Inflammatory macrophage (primary cell): ENCODE measurements at places on chromosomes 1 and 21.

DNA sequence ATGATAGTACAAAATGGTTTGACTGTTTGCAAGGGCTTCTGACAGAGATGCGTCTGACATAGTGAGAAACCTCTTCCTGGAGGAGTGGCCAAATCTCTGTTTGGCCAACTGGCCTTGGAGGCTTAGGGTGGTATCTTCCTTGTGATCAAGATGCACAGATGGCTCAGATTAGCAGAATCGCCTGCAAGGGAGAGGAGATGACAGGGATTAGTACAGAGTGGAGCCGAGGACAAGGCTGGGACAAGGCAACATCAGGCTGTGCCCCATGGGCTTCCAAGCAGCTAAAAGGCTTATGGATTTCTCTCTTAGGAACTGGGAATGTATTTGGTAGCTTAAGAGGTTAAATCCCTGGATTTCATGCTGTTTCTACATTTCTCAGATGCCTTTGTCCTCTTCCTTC is 379.1 kb downstream of the SIPA1L2 start:
- no peak for DNase-seq

DNA sequence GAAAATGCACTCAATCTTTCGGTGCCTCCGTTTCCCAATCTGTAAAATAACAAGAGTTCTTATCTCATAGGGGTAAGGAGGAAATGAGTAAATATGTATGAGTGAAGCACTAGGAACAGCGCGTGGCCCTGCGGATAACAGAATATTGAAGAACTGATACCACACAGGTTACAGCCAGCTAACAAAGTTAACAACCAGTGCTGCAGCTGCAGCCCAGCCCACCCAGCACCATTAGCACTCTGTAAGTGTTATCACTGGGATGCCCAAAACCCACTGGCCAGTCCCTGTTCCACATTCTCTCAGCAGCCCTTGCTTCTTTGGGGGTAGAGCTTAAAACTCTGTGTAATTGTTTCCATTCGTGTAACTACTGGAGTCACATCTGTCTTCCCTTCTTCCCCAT is 89.5 kb downstream of the VWA5B1 start:
- no peak for DNase-seq

DNA sequence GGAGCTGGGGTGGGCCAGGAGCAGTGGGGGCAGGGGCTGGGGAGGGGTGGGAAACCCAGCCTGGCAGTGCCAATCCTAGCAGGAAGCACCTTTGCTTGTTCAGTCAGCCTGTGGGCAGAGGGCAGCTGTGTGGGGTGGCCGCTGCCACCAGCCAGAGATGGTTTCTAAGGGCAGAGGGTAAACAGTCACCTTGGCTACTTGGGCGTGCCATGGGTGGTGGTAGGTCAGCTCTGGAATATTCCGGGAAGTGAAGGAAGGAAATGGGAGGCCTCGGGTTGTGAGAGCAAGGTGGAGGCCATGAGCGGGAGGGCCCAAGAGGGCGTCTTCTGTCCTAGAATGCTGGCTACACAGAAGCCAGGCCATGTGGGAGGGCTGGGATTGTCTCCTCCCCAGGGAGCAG is 20.7 kb upstream of the WNT4 start:
- no peak for DNase-seq

DNA sequence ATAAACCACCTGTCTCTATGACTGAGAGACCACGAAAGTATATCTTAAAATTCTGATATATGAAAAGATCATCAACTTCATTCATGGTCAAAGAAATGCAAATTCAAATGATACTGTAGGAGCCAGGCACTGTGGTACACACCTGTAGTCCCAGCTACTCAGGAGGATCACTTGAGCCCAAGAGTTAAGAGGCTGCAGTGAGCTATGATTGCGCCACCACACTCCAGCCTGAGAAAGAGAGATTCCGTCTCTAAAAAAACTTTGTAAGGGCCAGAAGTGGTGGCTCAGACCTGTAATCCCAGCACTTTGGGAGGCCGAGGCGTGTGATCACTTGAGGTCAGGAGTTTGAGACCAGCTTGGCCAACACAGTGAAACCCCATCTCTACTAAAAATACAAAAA is 17.0 kb downstream of the RERE start:
- no peak for DNase-seq

GRCh38 chr1:183143576-183144315 is 42.3 kb upstream of the LAMC2 start:
- DNase-seq: no peak

GRCh38 chr1:24972221-24972914 is 42.3 kb upstream of the RUNX3 start:
- peak; percentile 45 for DNase-seq

DNA sequence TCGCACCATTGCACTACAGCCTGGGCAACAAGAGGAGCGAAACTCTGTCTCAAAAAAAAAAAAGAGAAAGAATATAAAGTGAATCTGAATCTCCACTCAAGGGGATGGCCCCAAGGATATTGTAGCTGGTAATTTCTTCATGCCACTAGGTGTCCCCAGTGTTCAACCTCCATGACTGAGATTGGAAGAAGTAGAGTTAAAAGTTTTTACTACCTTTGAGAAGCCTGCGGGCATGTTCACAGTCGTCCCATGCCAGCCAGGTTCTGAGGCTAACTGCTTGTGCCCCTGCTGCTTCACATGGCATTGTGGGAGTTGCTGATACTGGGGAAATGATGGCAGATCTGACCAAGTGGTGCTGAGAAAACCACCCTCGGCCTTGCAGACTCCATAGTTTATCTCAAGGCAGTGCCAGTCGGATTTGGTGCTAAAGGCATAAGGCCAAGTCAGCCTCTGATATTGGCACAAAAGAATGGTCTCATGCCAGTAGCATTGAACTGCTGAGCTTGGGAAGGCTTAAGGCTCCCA is 10.8 kb upstream of the SHISA4 start:
- DNase-seq: peak; percentile 46

GRCh38 chr1:118110580-118110979 is 74.4 kb downstream of the SPAG17 start:
- no peak for DNase-seq

DNA sequence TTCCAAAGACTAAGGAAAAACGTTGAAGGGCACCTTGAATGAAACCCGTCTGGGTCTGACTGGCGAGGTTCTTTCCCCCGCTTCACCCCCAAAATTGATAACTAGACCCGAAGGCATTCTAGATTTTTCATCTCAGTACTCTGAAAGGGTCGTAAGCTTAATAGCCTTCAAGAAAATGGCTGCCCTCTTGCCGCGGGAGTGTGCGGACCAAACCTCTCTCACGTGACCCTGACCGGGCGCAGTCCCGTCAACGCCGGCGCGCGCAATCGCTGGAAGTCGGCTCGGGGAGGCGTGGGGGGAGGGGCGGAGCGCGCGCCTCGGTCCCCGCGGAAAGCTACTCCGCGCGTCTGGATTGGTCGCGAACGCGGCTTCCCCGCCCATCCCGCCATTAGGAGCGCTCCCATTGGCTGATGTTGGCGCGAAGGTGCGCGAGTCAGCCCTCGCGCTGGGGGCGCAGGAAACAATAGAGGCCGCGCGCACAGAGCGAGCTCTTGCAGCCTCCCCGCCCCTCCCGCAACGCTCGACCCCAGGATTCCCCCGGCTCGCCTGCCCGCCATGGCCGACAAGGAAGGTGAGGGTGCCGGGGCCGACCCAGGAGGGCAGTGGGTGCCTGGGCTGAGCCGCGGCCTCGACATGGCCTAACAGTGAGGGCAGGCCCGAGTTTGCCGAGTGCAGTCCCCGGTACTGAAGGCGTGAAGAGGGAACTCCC is at the start of gene RBBP4:
Gene RBBP4, plus strand, starts transcription at position 457 of the 709 bp plus-strand sequence. Its CDS starts 99 bp downstream, at position 556.
- DNase-seq: peak; percentile 99

- DNase-seq: no peak
These were observed 22.0 kb downstream of the GFI1 start for GRCh38 chr1:92464588-92465255.

DNA sequence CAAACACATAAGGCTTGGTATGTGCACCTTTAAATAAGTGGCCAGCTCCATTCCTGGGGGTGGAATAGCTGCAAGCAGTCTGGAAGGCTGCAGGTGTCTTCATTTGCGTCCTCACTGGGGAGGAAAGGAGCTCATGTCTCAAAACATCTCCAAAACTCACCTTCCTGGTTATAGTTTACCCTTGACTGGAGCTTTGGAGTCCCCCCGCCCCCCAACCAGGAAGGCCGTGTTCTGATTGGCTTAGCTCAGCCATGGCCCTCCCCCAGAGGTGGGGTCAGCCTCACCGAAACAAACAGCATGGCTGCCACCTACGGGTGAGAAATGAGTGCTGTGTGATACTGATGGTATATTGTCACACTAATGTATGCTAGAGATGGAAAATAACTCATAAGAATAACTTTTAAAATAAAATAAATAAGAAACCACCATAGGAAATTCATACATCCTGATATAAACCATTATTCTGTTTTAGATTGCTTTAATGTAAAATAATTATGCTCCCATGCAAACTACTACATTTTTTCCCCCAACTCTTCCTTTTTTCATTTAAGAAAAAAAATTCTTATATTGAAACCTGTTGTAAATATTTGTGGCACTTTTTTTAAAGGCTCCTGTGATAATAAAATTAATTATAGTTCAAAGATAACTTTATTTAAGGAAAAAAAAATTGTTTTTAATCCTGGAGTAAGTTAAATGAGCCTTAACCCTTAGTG is 90.8 kb downstream of the ZP4 start:
- DNase-seq: no peak

- peak; percentile 23 for DNase-seq
These were observed 26.8 kb downstream of the SESN2 start for GRCh38 chr1:28286111-28286510.

- no peak for DNase-seq
These were observed 75.0 kb upstream of the GUCA2A start for GRCh38 chr1:42239555-42239954.

DNA sequence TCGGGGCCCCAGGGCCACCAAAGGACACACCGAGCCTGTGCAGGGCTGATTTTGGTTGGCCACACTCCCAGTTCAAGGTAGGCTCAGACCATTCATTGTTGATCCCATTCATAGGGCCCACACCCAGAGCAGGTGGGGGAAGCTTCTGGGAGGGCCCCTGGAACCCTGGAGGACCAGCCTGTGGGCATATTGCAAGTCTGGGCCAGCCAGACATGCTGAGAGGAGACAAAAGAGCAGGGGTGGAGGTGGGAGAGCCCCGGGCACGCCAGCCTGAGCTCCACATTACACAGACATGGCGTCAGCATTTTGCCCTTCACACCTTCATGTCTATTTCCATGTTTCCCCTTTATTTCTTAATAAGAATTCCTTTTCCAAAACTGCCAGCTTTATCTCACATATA is 25.7 kb downstream of the PMVK start:
- no peak for DNase-seq

GRCh38 chr1:242523719-242524570 is 552 bp downstream of the PLD5 start:
- no peak for DNase-seq

DNA sequence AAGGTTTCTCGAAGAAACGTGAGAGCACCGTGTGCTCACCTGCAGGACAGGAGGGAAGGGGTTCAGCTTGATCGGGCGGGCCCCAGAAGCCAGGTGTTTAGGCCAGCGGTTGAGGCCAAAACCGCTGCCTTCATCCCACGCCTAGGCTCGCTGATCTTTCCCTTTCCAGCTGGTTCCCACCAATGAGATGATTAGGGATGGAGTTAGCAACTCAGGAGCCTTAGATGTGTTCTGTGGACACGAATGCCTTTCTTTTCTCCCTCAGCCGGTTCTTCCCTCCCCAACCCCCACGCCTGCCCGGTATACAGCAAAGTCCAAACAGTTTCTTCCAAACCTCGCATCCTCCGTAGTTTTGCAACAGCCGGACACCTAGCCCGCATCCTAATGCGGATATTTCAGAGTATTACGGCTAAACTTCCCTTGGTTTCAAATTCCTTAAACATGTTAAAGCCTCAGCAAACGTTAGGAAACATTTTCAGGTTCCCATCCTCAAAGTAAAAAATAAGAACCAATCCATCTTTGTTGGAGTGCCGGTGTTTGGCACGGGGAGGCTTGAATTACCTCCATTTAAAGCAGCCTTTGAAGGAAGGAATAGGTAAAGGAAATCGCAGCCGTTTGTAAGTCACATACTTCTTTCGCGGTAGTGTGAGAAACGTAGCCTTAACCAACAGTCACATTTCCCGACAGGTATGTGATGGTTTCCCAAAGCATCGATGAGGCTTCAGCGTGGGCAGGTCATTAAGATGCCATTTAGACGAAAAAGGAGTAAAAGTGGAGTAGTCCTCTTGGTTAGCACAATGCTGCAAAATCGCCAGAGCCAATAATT is 1.1 kb downstream of the LRRC8C start:
- DNase-seq: no peak

GRCh38 chr21:45640888-45641479 is 2.5 kb upstream of the PCBP3 start:
- no peak for DNase-seq

DNA sequence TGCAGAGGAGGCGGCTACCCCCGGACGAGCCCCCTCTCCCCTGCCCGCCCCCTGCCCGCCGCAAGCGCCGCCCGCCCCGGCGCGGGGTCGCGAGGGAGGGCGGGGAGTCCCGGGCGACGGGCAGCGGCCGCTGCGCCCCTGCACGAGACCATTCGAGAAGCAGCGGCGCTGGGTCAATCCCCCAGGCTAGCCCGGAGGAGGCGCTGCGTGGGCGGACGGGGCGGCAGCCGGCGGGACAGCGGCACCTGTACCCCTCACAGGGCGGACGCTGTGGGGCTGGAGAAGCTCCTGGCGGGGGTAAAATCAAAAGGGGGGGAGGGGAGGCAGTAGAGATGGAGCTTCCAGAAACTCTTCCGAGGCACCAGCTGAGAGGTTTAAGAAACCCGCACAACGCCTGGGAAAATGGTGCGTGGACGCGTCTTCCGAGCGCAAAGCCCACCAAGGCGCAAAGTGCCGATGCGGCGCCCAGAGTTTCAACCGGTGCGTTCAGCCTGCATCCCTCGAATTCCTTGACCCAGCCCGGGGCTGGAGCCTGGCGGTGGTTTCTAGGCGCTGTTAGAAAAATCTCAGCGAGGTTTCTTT is at the start of gene PLPPR5:
Gene PLPPR5, minus strand, starts transcription at position 1 of the 582 bp plus-strand sequence. CDS start 190 bp downstream, outside the sequence.
- no peak for DNase-seq

GRCh38 chr21:30839304-30839703 is 9.7 kb upstream of the KRTAP7-1 start:
- no peak for DNase-seq

DNA sequence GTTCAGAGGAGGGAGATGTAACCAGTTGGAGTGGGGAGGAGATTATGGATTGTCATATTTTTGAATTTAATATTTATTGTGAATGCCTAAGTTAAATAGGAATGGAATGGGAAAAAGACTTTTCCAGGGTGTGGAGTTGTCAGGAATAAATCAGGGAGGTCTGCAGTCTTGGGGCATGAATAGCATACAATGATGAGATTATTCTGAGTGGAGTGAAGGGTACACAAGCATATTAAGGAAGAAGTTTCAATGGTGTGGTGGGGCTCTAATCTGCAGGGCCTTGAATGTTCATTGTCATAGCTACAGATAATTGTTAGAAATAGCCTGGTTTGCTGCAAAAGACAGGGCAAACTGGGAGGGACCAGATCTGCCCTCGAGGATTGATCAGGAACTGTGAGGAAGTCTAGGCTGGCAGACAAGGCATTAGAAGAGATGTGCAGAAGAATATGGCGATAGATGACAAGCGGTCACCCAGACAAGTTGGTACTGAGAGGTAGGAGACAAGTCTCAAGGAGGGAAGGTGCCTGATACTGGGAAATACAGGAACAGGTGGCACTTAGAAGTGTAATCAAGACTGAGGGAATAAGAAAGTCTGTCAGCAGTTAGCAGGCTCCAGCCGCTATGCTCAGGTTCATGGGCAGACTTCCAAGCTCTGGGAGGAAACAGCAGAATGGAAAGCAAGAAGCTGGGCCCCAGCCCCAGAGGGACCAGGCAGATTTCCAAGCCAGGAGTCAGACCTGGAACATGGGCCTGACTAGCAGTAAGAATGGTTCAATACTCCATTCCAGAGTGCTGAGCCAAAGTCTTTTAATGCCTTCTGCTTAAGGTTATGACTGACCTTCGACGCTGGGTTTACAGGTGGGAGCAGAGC is 20.9 kb upstream of the RGL1 start:
- DNase-seq: no peak

- no peak for DNase-seq
These were observed 48.0 kb upstream of the SSX2IP start for GRCh38 chr1:84738237-84738636.
